ENCODE measurements at places on chromosomes 3 and 15.

DNA sequence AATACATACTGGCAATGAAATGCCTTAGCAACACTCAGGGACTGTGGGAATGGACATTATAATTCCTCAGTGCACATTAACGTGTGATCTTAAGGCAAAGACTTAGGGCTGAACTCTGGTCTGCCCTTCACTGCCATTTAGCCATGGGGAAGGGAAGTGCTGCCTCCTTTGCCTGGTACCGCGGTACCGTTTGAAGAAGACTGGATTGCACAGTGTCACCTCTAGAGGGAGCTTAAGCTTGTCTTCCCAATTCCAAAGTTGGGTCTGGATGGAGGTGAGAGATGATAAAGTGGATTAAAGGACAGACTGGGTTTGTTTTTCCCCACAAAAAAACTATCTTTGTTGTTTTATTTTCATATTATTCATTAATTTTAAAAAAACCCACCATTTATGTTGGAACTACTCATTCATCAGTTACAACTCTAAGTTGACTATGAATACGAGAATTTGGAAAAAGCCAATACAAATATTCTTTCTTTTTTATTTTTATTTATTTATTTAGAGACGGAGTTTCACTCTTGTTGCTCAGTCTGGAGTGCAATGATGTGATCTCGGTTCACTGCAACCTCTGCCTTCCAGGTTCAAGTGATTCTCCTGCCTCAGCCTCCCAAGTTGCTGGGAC is 60.0 kb upstream of the SYN2 start:
- DNase-seq, result no peak

DNA sequence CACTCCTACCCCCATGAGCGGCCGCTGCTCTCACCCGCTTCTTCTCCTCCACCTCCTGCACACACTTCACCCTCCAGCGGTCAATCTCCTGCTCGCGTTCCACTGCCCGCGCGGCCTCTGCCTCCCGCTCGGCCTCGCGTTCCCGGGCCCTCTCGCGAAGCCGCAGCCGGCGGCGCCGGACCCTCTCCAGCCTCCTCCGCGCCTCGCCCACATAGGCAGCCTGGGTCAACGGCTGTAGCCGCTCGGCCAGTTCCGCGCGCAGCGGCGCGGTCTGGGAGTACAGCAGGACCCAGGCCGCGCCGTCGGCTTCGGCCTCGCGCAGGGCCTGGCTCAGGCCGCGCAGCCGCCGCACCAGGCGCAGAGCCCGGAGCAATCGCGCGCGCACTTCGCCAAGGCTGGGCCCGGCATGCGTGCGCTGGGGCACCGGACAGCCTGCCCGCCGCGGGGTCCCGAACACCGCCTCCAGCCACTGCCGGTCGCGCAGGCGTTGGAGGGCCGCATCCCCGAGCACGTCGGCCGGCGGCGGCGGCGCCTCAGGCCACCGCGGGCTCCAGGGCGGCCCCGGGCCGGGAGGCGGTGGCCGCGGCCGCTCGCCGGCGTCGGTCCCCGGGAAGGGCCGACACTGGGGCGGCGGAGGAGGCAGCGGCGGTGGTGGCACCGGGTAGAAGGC is 595 bp downstream of the PDCD7 start:
- peak; percentile 15 for DNase-seq

DNA sequence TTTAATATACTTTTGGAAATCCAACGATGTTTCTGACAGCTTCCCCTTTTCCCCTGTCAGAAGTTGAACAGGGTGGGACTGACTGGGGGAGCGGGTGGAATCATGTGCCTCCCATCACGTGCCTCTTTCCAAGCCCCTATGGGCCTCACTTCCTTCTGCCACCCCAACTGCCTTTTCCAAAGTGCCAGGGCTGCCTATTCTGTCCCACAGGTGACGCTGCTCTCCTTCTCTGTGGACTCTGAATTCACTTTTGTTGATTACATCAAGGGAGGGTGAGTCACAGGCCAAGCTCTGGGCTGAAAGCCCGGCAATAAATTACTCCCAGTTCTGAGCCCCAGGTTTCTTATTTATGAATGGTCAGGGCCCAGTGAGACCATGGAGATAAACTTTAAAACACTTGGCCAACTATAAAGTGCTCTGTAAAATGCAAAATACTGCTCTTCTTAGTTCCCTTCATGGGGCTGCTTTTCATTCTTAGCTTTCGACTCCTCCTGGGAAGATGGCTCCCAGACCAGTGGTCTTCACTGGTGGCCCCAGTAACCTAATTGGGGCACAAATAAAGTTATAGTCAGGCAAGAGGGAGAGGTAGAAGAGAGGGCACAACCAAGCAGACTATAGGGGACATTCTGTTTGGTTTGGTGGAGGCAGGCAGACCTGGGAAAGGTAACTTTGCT is 12.3 kb downstream of the CPNE9 start:
- no peak for DNase-seq

- DNase-seq, result no peak
Measured at GRCh38 chr3:90052425-90052950, 945.1 kb downstream of the EPHA3 start.

DNA sequence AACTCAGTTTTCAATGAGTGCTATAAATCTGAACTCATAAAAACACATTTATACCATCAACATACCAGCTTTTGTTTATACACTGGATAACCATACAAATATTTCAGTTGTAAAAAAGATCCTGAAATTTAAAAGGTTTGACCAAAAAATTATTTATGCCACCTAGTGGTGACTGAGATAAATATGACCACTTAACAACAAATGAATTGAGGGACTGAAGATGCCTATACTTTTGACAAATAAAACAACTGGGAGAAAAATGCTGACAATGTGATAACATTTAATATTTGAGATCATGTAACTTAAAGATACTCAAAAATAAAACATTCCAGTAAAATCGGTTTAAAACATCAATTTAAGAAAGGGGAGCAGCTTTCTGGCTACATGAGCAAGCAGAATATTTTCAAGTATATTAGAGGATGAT is 30.4 kb downstream of the ATG3 start:
- no peak for DNase-seq

- no peak for DNase-seq
Measured at GRCh38 chr15:66591322-66591862, 25.6 kb upstream of the LCTL start.

DNA sequence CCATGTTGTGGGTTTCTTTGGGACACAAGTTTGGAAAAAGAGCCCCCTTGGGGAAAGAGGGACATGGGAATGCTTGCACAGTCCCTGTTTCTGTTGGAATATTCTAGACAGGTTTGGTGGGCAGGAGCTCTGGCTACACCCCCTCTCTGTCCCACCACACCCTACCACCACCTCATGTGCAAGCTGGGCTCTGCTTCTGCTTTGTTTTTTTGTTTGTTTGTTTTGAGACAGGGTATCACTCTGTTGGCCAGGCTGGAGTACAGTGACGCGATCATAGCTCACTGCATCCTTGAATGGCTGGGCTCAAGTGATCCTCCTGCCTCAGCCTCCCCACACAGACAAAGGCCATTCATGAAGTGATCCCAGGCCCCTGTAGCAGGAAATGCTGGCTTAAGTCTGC is 56.9 kb upstream of the FGD5 start:
- no peak for DNase-seq

- no peak for DNase-seq
Measured at GRCh38 chr3:171206283-171206682, 179.8 kb upstream of the SLC2A2 start.

GRCh38 chr15:42921342-42921731 is 759 bp upstream of the TTBK2 start:
- no peak for DNase-seq

GRCh38 chr15:25811481-25811906 is 51.6 kb downstream of the ATP10A start:
- DNase-seq, result no peak

GRCh38 chr3:169077394-169077906 is 586.1 kb downstream of the MECOM start:
- DNase-seq, result no peak

DNA sequence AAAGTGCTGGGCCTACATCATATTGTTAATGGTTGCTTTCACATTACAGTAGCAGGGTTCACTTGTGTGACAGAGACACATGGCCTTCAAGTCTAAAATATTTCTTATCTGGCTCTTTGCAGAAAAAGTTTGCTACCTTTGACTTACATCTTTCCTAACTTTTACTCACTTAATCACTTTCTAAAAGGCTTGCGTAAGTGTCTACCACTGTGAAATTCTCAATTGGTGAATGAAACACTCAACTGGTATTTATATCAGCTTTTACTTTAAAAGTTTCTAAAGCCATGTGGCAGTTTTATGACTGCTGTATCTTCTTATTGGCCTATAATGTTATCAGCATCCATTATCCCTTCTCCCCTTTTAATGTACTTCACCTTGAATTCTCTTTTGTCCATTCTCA is 554.5 kb downstream of the ZIC1 start:
- DNase-seq, result no peak

GRCh38 chr3:27200721-27201489 is 168.3 kb downstream of the NEK10 start:
- DNase-seq, result no peak

DNA sequence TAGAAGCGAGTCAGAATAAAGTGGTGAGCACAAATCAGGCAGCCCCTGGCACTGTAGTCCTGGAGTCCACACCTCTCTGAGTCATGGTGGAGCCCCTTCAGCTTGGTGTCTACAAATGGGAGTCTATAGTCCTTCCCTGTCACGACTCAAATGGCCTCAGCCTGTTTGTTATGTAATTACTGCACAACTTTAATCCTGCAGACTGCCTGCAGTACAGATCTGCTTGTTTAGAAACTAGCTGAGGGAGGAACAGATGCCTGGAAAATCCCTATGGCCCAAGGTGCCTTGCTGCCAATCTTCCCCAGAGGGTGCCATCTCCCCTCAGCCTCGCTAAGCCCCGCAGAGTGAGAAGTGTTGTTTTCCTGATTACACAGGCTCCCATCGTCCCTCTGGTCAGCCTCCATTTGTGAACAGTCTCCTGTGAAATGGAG is 3.9 kb upstream of the CXCR6 start:
- no peak for DNase-seq

- DNase-seq, result no peak
Measured at GRCh38 chr3:151011427-151011826, 38.9 kb upstream of the CLRN1 start.

- DNase-seq, result no peak
Measured at GRCh38 chr3:3685721-3686120, 113.5 kb upstream of the LRRN1 start.

- no peak for DNase-seq
Measured at GRCh38 chr3:11199902-11200845, 45.9 kb downstream of the HRH1 start.

- no peak for DNase-seq
Measured at GRCh38 chr15:27563765-27564370, 535.2 kb downstream of the OCA2 start.

GRCh38 chr3:188284455-188285212 is 130.7 kb downstream of the LPP start:
- no peak for DNase-seq

DNA sequence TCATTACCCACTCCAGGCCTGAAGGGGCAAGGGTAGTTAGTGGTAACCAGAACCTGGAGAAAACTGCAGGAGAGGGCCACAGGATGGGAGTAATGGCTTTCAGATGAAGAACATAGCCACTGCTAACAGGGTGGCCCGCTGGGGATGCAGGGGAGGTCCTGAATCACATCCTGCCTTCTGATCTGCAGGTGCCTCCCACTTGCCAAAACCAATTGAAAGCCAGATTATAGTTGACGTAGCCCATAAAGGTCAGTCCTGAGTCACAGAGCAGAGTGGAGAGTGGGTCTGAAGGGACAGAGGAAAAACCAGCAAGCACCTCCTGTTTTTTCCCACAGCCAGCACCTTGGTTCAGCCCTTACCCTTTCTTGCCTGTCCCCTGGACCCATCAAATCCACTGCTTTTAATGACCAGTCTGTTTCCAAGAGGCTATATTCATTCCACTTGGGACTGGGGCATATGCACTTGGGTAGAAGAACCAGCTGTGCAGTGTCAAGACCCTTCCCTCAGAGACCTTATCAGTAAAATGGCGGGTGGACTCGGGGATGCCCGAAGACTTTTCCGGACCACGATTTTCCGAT is 646 bp upstream of the SLC35G2 start:
- DNase-seq, result no peak

GRCh38 chr15:80778964-80779657 is at the start of gene CEMIP:
Gene CEMIP, plus strand, starts transcription at chr15:80779370. Its CDS starts 94,510 bp downstream, at chr15:80873880.
- peak; percentile 5 for DNase-seq

DNA sequence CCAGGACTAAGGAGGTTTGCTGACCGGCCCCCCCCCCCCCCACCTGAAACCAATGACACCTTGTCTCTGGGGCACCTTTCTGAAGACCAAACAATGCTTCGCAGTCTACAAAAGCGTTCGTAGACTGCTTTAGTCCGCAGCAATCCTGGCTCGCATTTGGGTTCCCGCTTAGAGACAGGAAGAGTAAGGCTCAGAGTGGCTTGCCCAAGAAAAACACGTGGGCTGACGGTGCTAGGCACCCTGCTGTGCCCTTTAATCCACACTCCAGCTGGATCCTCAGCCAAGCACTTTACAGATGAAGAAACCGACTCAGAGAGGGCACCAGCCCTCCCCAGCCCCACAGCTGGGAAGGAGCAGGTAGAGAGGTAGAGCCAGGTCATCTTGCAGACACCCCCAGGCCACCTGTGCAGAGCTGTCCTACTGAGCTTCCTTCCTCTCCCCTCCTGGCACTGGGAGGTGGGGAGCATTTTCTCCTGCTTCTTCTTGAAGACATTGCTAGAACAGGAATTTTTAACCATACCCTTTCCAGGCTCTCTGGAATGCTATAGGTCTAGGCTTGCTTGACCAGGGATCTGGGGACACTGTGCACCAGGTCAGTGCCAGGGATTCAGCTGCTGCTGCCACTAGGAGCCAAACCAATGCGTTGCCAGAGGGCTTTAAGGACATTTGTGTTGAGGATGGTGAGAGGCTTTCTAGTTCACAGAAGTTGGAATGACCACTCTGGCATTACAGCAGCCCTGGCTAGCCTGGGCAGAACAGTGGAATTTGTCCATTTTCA is 1.0 kb upstream of the KLF15 start:
- DNase-seq, result no peak

GRCh38 chr3:178236555-178237277 is 299.5 kb upstream of the KCNMB2 start:
- DNase-seq, result no peak

DNA sequence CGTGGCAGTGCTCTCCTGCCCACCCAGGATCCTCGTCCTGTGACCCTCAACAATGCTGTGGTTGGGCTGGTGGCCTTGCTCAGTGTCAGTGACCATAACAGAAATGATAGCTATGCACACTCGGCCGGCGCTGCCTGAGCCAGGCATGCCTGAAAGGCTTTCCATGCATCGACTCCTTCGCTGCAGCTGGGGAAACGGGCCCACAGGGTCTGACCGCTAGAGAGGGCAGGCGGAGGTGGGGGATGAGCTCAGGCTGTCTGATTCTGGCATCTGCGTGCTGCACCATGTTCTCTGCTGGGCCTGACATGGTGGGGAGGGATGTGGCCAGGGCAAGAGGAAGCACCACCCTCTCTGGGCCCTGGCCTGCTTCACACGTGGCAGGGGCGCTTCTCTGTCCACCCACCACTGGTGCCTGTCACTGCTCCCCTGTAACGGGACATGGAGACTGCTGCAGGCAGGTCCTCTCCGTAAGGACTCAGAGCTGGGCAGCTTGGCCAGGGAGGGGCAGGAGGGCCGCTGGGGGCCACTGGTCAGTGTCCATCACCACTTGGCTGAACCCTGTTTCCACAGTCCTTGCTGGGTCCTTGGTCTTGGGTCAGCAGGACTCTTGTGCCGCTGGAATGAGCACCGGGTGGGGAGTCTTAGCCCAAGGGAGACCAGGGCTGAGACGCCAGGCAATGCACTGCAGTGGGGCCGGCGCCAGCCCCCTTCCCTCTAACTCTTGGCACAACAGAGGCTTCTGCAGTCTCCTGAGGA is 64.1 kb upstream of the RPL32 start:
- DNase-seq, result no peak

All from activated CD4-positive, CD25-positive, alpha-beta regulatory T cell (primary cell).